ENCODE measurements at places on chromosomes 13 and 19. TPM values are rescaled to one million over a fixed set of nuclear protein-coding genes. Genes with fewer than 3 reads are reported as not detected.

- H3K27ac ChIP-seq, result no peak overlapping the region
- no peak for DNase-seq
- H3K4me1 ChIP-seq, result peaks cover 3% of the 10 kb centered on the region
- H3K4me3 ChIP-seq, result peak overlapping the region; percentile 32
Measured at GRCh38 chr19:11382898-11383705, 1.0 kb downstream of the EPOR start.

DNA sequence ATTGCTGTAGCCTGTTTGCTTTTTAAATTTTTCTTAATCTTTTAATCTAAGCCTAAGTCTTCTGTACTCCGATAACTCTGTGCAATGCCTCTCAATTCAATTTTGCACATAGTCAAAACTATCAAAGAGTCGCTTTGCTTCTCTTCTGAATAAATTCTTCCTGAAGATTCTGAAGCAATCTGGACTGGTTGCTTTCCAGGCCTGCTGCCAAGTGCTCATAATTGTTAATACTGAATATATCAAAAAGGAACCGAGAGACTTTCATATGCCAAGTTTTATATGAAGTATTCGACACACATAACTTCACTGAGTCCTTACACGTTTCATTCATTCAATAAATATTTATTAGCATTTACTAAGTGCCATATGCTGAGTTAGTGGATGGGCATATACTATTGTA lies 91.3 kb downstream of the EDNRB start:
- no peaks in the 10 kb centered on the region for H3K36me3 ChIP-seq
- no peaks in the 10 kb centered on the region for H3K27me3 ChIP-seq
- H3K27ac ChIP-seq, result no peak overlapping the region
- DNase-seq, result no peak

- H3K27me3 ChIP-seq, result no peaks in the 10 kb centered on the region
- H3K36me3 ChIP-seq, result no peaks in the 10 kb centered on the region
- no peak overlapping the region for H3K27ac ChIP-seq
- peaks cover 2% of the 10 kb centered on the region for H3K4me1 ChIP-seq
- no peak for DNase-seq
- no peak overlapping the region for H3K4me3 ChIP-seq
Measured at GRCh38 chr19:55472463-55472862, 4.0 kb upstream of the ZNF628 start.

DNA sequence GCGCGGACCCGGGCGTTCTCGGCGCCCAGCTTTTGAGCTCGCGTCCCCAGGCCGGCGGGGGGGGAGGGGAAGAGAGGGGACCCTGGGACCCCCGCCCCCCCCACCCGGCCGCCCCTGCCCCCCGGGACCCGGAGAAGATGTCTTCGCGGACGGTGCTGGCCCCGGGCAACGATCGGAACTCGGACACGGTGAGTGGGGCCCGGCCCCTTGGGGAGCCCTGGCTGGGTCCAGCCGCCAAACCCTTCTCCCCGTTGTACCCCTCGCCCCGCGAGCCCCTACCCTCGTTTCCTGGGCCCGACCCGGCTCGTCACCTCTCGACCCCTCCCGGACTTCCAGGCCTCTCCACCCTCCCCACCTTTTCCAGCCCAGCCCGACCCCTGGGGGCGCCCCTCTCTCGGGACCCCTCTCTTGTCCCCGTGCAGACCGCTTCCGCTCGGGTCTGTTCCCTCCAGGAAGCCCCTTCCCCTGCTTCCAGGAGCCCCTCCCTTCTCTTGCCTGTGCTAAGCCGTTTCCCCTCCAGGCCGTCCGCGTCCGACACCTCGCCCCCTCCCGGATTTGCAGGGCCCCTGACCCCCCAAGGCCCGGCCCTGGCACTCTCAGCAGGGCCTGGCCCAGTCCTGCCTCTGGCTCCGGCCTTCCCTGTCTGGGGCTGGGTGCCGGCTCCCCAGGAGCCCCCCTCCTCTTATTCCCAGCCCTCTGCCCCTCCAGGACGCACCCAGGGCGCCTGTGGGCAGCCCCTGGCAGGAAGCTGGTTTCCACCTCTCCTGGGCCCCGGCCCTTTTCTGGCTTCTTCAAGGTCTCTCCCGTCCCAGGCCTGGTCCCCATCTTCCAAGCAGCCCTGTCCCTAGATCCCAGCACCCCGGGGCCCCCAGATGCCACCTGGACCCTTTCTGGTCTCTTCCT lies 632 bp downstream of the MARK4 start:
- no peak for DNase-seq
- H3K27ac ChIP-seq, result peak overlapping the region; percentile 36
- peaks cover 54% of the 10 kb centered on the region for H3K4me1 ChIP-seq
- peak overlapping the region; percentile 74 for H3K4me3 ChIP-seq
- H3K27me3 ChIP-seq, result peaks cover 5% of the 10 kb centered on the region
- H3K36me3 ChIP-seq, result no peaks in the 10 kb centered on the region

DNA sequence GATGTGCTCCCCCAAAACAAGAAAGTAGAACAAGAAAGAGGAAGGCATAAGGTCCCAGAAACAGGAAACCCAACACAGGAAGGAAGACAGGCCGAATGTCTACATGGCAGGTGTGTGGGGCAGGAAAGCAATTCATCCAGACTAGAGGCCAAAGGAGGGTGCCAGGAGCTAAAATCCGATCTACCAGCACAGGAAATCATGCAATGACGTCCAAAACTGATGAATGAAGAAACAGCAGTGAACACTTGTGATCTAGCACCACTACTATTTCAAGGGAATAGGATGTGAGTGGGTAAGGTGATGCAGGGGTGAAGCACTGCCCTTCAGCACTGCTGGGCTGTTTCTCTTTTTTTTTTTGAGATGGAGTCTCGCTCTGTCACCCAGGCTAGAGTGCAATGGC lies 59.1 kb downstream of the DOCK9 start:
- H3K27ac ChIP-seq, result no peak overlapping the region
- peaks cover 48% of the 10 kb centered on the region for H3K36me3 ChIP-seq
- H3K4me3 ChIP-seq, result no peak overlapping the region
- no peaks in the 10 kb centered on the region for H3K27me3 ChIP-seq
- DNase-seq, result no peak

Gene ZNF723
- total RNA-seq, result not detected

Gene MYO16
- 2.0 TPM for total RNA-seq

DNA sequence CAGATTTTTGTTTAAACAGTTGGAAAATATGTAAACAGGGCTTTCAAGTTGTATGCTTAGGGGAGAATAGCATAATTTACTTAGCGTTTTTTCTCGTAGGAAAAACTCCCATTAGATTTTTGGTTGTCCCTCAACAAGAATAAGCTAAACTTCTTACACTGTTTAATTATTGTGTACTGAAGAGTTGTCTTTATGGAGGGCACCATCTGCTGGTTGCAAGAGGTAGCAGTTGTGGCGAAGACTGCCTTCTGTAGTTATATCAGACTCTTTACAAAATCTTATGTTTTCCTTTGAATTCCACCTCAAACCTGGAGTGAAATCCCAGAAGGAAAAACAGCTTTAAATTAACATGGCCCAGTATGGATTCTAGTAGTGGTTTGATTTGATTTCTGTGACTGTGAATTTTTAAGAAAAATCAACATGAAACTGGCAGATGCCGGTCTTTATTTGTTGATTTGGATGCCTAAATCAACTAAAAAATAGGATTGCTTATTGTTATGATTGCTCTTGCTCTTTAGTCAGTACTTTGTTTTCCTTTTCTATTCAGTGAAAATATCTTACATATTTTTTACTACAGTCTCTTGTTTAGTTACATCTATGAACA lies 53.4 kb downstream of the PDS5B start:
- no peak overlapping the region for H3K27ac ChIP-seq
- H3K27me3 ChIP-seq, result no peaks in the 10 kb centered on the region
- DNase-seq, result peak; percentile 53
- no peak overlapping the region for H3K4me3 ChIP-seq

DNA sequence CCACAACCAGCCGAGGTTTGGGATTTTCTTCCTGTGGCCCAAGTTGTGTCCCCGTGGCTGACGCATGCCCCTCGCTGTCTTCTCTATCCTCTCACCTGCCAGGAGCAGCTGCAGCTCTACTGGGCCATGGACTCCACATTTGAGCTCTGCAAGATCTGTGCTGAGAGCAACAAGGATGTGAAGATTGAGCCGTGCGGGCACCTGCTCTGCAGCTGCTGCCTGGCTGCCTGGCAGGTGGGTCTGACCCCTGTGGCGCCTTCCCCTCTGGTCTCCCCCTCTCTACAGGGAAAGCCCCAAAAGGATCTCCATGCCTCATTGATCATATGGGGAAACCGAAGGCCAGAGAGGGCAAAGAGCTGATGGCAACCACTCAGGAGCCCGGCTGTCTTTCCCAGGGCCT lies 14.6 kb downstream of the CBLC start:
- peaks cover 18% of the 10 kb centered on the region for H3K4me1 ChIP-seq
- no peak for DNase-seq
- no peak overlapping the region for H3K27ac ChIP-seq
- no peaks in the 10 kb centered on the region for H3K36me3 ChIP-seq

Gene PEAK3
- not detected for total RNA-seq

Gene ZNF846
- 18.8 TPM for total RNA-seq

GRCh38 chr13:41506312-41506711 lies 49.0 kb downstream of the RGCC start:
- no peak for DNase-seq
- peaks cover 9% of the 10 kb centered on the region for H3K4me1 ChIP-seq
- no peak overlapping the region for H3K27ac ChIP-seq
- H3K36me3 ChIP-seq, result no peaks in the 10 kb centered on the region
- no peak overlapping the region for H3K4me3 ChIP-seq

Gene CDKN2D
- 28.4 TPM for total RNA-seq

- H3K4me3 ChIP-seq, result no peak overlapping the region
- H3K27me3 ChIP-seq, result peaks cover 2% of the 10 kb centered on the region
- H3K27ac ChIP-seq, result no peak overlapping the region
- H3K36me3 ChIP-seq, result no peaks in the 10 kb centered on the region
- DNase-seq, result no peak
Measured at GRCh38 chr19:54434112-54434872, 14.7 kb upstream of the LENG8 start.

DNA sequence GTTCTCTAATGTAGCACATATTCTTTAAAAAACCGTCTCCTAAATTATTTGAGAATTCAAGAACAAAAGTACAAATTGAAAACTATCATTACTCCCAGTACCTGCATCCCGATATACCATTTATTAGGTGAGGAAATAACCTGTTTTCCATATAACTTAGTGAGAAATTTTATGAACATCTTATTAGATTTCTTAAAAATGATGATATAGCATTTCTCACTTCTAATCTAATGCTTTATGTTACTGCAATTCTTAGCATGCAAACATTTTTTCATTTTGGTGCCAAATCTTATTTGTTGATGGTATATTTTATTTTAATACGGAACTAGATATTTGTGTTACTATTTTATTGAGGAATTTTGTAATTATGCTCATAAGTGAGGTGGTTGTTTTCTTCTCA lies 1321.3 kb upstream of the SLC10A2 start:
- no peaks in the 10 kb centered on the region for H3K27me3 ChIP-seq
- H3K4me3 ChIP-seq, result no peak overlapping the region
- H3K36me3 ChIP-seq, result no peaks in the 10 kb centered on the region
- no peaks in the 10 kb centered on the region for H3K4me1 ChIP-seq
- DNase-seq, result no peak
- H3K27ac ChIP-seq, result no peak overlapping the region

Gene PPP2R1A
- 191 TPM for total RNA-seq

DNA sequence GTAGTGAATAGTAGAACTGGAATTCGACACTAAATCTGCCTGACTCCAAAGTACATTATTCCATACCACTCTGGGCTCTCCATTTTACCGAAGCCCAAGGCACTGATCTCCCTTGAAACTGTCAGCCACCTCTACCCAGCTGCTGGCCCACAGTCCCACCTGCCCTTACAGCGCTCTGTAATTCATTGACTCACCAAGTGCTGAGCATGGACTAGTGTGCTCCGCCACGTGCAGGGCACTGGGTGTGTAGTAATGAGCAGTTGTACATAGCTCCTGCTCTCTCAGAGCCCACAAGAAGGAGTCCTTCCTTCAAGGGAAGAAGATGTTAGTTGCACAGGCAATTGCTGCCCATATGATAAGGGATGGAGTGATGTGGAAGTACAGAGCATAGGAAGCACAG lies 76.6 kb upstream of the SIAH3 start:
- H3K27me3 ChIP-seq, result peaks cover 11% of the 10 kb centered on the region
- no peaks in the 10 kb centered on the region for H3K36me3 ChIP-seq
- no peak overlapping the region for H3K4me3 ChIP-seq
- DNase-seq, result no peak

DNA sequence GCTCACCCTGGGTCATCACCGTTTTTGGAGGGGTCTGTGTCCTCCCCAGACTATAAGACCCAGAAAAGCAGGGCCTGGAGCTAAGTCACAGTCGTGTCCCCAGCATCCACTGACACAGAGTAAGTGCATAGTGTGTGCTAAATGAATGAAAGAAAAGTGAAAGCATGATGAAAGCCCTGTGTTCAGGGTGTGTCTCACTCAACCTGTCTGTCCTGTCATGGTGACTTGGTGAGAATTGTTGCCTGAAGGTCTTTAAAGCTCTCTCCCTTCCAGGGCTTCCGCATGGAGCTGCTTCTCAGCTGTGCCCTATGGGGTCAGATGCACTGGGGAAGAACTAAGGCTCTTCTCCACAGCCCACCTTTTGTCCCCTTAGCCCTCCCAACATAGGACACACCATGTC lies 20.5 kb upstream of the IGFL1 start:
- peaks cover 7% of the 10 kb centered on the region for H3K27me3 ChIP-seq
- DNase-seq, result no peak
- H3K4me1 ChIP-seq, result no peaks in the 10 kb centered on the region
- no peak overlapping the region for H3K4me3 ChIP-seq

DNA sequence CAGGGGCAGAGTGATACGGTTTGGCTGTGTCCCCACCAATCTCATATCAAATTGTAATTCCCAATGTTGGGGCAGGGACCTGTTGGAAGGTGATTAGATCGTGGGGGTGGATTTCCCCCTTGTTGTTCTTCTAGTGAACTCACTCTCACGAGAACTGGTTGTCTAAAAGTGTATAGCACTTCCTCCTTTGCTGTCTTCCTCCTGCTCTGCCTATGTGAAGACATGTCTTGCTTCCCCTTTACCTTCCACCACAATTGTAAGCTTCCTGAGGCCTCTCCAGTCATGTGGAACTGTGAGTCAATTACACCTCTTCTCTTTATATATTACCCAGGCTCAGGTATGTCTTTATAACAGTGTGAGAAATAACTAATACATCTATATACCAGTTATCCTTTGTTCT lies 706.4 kb upstream of the KLHL1 start:
- no peak for DNase-seq
- H3K36me3 ChIP-seq, result no peaks in the 10 kb centered on the region
- no peak overlapping the region for H3K27ac ChIP-seq
- H3K4me1 ChIP-seq, result no peaks in the 10 kb centered on the region
- H3K4me3 ChIP-seq, result no peak overlapping the region

DNA sequence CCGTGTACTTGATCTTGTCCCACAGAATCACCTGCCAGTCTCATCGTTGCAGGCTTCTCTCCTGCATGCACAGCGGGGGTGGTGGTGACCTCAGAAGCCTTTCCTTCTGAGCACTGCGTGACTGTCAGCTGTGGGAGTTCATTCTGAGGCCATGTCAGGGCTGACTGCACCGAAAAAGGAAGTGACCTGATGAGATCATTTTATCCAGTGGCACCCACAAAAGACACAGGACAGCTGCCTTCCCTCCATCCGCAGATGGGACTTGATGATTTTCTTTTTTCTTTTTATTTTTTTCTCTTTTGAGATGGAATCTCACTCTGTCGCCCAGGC lies 89.7 kb downstream of the RAB20 start:
- H3K4me1 ChIP-seq, result no peaks in the 10 kb centered on the region
- no peak for DNase-seq
- H3K36me3 ChIP-seq, result no peaks in the 10 kb centered on the region

Gene IL11
- not detected for total RNA-seq

- no peak overlapping the region for H3K4me3 ChIP-seq
- H3K4me1 ChIP-seq, result no peaks in the 10 kb centered on the region
- no peaks in the 10 kb centered on the region for H3K27me3 ChIP-seq
- H3K36me3 ChIP-seq, result peaks cover 26% of the 10 kb centered on the region
Measured at GRCh38 chr19:3643674-3644313, 17.2 kb upstream of the CACTIN start.

Data from T-cell (primary cell).